ENCODE measurements at places on chromosomes 5 and 9.

GRCh38 chr5:170426786-170427185 is 37.6 kb upstream of the KCNMB1 start:
- DNase-seq = no peak

DNA sequence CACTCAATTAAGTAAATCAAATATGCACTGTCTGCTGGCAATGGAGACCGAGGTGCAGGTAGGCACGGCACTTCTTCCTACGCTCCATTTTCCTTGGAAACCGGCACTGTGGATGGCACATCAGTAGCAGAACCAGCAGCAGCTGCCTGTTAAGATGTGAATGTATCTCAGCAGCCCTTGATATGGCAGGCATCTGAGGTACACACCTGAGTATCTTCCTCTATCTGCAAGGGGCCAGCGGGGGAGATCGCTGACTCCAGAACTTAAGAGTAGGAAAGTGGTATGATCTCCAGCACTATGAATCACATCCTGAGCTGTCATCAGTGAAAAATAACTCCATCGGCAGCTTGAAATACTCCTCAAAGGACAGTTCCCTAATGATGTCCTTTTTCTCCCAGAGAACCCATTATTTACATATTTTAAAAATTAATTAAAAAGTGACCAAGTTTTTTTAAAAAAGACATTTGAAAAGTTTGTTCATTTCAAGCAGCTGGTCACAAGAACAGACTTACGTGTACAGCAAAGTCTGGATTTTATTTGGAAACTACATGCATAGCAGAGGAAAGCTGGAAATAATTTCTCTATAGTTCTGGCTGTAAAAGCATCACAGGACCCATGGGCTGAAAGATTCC is 97.1 kb downstream of the ADAMTS12 start:
- no peak for DNase-seq

DNA sequence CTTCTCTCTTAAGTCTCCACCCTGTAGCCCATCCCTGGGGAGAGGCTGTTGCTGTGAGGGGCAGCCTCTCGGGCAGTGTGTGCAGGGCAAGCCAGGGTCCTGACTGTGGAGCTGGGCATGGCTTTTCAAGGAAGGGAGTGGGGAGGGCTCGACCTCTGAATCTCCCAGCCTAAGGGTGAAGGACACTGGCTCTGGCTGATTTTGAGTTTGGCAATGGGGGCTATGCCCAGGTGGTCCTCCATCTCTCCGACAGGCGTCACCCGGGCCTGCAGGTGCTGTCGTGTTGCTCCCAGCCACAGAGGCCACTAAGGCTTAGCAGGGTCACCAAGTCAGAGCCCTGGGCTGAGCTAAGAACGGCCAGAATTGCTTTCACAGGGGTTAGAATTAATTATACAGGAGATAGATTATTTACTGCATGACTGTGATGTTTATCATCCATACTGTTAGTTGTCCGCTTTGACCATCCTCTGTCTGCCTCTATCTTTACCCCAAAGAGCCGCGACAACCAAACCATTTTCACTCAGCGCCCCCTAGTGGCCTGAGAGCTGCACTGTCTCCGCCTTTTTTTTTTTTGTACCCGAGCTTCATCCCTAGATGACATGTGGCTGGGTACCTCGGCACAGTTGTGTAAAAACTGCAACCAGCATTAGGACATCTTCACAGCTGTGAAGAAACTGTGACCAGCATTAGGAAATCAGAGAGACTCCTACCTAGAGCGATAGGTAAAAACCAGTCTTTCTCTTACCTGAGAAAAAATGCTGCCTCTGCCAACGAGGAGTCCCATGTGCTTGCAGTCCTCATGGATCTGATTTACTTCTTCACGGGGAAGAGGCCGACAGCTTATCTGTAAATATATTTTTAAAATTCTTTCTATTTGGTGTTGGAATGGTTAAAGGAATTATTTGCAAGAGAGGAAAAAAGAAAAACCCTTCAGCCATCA is 44.5 kb downstream of the AGXT2 start:
- peak; percentile 22 for DNase-seq

GRCh38 chr9:92974161-92974661 is 26.9 kb downstream of the FGD3 start:
- no peak for DNase-seq
